Fibroblast of skin of scalp (primary cell): ENCODE measurements at places on chromosomes 2 and 18.

GRCh38 chr2:174486563-174487107, at the start of gene GPR155:
Gene GPR155, minus strand, starts transcription at chr2:174487029. Its CDS starts 5,073 bp downstream, at chr2:174481956.
- DNase-seq, result peak; percentile 54

DNA sequence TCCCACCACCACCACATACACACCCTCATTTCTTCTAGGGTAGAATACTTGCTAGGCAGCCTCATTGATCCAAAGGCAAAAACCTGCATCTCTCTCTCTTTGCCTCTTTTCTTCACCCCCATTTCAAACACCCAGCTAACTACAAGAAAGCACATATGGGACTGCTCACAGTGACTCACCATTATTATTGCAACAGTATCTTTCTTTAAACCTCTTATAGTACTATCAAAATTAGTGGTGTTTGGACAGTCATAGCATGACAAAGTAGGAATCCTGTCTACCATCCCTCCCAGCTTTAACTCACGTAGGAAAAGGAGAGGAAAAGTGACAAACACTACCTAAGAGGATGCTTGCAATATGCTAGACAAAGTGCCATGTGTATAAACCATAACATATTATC, 422.5 kb upstream of the CRIM1 start:
- no peak for DNase-seq

DNA sequence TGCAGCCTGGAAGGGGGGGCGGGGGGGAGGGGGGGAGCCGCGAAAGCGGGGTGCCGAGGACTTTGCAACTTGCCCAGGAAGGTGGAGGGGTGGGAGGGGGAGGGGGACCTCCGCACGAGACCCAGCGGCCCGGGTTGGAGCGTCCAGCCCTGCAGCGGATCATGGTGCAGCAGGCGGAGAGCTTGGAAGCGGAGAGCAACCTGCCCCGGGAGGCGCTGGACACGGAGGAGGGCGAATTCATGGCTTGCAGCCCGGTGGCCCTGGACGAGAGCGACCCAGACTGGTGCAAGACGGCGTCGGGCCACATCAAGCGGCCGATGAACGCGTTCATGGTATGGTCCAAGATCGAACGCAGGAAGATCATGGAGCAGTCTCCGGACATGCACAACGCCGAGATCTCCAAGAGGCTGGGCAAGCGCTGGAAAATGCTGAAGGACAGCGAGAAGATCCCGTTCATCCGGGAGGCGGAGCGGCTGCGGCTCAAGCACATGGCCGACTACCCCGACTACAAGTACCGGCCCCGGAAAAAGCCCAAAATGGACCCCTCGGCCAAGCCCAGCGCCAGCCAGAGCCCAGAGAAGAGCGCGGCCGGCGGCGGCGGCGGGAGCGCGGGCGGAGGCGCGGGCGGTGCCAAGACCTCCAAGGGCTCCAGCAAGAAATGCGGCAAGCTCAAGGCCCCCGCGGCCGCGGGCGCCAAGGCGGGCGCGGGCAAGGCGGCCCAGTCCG, 540 bp downstream of the SOX11 start:
- DNase-seq, result peak; percentile 57

DNA sequence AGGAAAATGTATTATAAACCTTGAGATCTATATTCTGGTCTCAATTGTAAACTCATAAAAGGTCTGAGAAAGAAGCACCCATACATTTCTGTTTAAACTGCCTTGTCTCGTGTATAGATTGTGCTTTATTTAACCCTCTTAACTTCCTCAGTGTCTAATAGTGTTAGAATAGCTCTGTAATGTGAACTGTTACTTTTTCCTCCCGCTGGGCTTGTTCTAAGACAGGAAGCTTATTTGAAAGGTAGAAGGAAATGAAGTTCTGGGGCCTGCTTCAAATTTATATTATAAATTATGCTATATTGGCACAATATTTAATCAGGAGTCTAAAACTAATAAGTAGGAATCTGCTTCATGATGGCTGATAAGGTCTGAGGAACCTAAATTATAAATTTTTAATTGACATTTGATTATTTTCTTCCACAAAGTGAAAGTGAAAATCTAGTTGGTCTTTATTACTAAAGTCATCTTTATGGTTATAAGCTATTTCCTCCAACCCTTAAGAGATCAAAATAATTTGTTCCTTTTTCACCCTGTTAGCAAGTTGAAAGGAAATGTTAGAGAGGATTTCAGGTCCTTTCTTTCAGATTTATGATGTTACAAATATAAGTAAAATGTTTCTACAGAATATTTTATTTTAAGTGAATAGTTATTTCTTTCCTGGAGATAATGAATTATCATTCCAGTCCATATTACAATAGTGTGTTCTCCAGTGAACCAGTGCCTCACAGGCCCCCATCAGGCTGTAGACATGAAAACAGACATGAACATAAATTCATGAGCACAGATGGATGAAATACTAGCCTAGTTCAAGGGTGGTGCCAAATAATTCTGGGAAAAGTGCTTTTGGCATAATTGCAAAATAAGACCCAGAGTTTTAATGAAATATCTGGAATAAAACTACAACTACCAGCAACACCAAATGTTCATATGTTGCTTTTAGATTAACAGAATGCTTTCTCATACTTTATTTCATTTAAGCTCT, 7.9 kb downstream of the MFSD6 start:
- DNase-seq, result no peak

- no peak for DNase-seq
These were observed 21.8 kb upstream of the SIX2 start for GRCh38 chr2:45031028-45031427.

DNA sequence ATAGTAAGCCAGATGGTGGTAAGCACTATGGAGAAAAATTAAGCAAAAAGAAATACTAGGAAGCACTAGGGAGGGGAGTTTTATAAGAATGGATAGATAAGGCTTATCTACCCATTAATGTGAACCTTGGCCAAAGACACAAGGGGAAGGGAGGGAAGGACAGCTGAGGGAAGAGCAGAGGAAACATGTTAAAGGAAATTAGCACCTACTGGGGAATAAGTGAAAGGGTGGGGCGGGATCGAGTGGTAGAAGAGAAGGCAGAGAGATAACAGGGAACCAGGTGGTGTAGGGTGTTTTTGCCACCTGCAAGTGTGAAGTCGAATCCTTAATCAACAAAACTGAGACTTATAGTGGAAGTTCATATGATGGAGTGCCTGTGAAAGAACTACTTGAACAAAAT, 1.7 kb downstream of the UNC80 start:
- DNase-seq, result no peak
